ENCODE measurements at places on chromosomes 11 and 22.

- no peak for DNase-seq
Measured at GRCh38 chr11:120420572-120420971, 84.4 kb downstream of the ARHGEF12 start.

DNA sequence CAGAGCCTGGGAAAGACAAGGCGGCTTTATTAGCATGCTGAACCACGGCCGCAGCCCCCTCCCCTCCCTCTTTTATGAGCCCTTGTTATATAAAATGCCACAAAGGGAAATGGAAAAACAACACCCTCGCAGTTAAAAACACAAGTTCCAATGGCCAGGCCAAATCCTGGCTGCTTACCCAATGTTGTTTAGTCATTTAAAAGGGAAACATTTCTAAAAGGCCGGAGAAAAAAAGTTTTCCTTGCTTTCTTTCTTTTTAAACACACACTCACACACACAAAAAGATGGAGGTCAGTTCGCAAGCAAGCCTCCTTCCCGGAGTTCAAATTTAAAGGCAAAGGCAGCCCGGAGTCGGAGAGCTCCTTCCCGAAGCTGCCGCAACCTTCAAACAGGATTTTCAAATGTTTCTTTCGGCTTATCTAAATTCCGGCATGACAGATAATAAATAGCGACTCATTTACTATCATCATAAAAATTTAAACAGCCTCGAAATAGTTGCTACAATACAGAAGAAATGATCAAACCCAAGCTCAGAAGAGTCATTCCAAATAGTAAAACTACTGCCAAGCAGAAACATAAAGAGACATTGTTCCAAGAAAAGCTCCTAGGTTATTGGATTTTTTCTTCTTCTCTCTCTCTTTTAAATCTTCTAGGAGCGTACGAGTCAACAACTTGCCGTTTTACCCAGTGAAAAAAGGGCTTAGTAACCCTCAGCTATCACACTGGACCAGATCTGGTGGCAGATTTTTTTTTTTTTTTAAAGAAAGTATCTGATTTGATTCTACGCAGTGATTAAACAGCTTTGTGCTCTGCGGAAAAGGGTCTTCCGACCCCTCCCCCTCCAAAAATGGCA is 3.5 kb downstream of the PHF21B start:
- DNase-seq, result no peak

GRCh38 chr11:55826919-55827318 is at the start of gene OR5L2:
Gene OR5L2 (plus strand): TSS chr11:55827219. CDS start chr11:55827219, 0 bp downstream.
- DNase-seq, result no peak

DNA sequence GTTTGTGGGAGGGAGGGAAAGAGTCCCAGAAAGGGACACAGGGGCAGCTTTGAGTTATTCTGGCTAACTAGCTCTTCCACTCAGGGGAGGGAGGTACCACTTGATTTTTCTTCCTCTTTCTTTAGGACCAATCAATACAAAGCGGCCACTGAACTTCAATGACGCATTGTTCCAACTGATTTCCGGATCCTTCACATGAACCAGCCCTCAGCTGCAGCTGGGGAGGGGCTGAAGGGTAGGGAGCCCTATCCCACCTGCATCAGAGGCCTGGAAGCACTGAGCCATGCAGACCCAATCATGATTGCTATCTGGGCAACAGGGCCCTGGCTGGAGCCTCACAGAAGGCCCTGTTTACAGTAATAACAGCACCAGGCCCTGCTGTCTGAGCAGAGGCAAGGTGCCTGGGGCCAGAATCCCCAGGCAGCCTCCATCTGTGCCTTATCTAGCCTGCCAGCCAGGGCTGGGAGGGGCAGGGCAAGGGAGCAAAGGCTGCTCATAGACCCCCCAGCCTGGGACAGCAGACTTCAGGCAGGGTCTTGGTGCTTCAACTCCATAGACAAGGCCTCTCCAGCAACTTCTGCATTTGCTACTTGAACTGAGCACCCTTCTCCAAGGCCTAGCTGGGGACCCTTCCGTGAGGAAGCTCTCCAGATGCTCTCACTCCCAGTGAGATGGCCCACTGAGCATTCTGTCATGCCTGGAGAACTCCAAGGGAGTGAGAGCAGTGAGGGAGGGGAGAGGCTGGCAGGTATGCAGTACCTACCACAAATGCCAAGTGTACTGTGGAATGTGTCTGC is 22.5 kb downstream of the CLPB start:
- DNase-seq, result peak; percentile 13

- DNase-seq, result peak; percentile 26
Measured at GRCh38 chr11:126465573-126466188, 110.2 kb downstream of the ST3GAL4 start.

DNA sequence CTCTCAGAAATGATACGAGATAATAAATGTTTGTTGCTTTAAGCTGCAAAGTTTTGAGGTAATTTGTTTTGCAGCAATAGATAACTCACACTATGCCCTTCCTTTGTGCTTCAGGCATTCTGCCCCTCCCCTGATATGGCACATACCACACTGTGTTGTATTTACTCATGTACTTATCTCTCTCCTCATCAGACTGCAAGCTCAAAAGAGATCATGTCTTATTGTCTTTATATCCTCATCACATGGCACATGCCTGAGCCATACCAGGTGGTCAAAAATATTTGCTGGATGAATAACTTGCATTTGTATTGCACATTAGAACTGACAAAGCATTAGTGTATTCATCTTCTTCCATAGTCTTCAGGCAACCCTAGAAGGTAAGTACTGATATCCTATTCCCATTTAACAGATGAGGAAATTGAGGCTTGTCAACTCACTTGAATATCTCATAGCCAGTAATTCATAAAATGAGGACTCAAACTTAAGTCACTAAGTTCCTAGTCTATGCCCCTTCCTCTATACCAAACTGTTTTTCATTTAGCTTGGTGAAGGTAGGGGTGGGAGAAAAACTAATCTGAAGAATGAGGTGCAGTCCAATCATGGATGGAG is 83.9 kb upstream of the EED start:
- no peak for DNase-seq

DNA sequence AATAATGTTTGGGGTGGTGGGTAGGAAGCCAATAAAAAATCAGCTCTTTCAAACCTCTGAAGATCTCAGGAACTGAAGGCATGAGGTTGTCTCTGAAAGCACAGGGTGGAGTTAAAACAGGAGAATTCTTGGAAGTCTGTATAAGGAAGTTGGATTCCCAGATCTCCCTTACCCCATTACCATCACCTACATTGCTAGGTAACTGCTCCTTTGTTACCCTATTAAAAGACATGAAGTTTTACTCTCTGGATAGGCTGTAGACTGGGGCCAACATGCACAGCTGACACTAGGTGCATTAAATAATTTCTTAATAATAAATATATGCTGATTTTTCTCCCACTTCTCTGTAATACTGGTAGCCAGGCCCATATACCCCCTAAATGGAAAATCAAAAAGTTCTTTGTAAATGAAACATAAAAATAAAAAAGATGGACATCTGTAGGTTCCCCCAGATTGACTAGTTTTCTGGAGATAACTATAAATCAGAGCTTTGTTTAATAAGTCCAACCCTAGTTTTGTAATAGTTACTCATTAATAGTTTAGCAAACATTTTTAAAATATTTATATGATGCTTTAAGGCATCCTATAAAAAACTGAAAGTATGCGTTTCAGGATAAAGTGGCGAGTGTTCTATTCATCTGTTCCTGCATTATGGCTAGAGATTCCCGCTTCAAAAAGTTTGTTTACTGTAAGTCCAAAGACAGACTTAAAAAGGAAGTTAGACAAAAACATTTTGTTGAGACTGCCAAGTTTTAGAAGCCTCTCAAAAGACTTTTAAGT is 63.8 kb downstream of the KIF18A start:
- DNase-seq, result no peak

- DNase-seq, result no peak
Measured at GRCh38 chr22:28043266-28043665, 124.2 kb upstream of the PITPNB start.

DNA sequence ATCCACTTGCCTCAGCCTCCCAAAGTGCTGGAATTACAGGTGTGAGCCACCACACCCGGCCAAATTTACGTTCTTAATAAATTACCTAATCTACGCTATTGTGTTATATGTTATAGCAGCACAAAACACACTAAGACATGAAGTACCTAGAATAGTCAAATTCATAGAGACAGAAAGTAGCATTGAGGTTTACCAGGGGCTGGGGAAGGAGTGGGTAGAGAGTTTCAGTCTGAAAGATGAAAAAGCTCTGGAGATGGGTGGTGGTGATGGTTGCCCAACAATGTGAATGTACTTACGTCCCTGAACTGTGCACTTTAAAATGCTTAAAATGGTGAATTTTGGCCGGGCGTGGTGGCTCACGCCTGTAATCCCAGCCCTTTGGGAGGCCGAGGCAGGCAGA is 65.7 kb upstream of the NUP50 start:
- DNase-seq, result no peak

DNA sequence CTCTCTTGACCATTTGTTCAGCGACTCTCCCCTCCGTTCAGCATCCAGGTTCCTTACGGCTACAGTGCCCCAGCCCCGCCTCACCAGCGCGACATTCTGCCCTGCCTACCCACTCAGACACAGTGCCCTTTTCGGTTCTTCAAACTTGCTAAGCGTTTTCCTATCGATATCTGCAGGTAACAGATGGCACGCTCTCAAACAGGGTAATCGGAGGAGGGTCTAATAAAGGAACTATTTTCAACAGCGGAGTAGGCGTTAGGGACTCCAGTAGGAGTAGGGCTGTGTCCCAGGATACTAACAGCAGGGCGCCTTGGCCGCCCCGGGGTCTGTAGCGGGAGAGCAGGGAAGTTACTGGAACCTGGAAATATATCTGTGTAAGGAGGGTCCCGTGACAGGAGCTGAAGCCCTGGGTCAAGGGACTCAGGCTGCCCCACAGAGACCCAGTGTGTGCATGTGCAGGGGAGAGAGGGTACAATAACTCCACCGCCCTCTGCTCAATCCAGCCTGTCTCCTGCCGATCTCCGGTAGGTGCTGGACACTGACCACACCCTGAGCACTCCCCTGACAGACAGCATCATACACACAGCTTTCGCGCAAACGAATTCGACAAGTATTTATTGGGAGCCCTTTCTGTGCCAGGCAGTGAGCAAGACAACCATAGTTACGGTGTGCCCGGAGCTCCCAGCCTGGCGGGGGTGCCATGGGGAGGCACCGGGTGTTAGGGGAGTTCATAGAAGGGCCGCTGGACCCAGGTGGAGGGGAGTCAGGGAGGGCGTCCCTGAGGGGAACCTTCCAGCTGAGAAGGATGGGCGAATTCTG is 2.1 kb downstream of the KLHL35 start:
- no peak for DNase-seq

DNA sequence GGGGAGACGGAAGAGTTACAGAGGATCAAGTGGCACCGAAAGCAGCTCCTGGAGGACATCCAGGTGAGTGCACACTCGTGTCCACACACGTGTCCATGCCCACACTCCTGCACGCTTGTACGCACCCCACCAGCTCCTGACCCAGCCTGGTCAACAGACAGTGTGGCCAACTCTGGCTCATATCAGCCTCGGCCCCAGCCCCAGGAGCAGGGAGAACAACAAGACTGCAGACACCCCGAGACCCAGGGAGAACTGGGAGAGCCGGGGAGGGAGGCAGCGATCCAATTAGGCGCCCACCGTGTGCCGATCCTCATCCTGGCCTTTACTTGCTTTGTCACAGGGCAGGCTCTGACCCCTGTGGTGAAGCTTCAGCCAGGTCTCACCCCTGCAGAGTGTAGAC is 10.3 kb downstream of the CYTH4 start:
- DNase-seq, result no peak

- no peak for DNase-seq
Measured at GRCh38 chr22:48057116-48057835, 1294.8 kb downstream of the TBC1D22A start.

- DNase-seq, result no peak
Measured at GRCh38 chr11:81080476-81080875, 1639.6 kb upstream of the TENM4 start.

DNA sequence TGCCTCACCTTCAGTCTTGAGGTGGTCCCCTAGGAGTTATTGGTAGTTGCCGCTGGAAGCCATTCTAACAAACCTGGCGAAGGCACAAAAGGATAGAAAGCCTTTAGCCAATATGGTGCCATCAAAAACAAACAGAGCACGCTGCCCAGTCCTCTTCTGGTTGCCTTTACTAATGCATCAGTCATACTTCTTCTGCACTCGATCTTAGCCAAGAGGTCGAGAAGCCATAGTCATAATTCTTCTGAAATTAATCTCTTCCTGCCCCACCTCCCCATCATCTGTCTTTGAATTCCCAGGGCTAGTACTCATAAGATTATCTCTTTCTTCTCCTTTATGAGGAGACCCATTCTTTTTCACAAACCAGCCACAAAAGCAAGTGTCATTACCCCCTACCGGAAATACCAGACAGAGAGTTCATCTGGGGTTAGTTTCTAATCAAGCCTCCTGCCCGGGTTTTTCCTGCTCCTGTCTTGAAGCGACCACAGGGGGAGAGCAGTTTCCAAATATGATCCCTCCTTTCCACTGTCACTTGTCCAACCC is 21.4 kb upstream of the EHF start:
- DNase-seq, result no peak

- DNase-seq, result no peak
Measured at GRCh38 chr11:64608636-64609035, 17.6 kb downstream of the SLC22A12 start.

DNA sequence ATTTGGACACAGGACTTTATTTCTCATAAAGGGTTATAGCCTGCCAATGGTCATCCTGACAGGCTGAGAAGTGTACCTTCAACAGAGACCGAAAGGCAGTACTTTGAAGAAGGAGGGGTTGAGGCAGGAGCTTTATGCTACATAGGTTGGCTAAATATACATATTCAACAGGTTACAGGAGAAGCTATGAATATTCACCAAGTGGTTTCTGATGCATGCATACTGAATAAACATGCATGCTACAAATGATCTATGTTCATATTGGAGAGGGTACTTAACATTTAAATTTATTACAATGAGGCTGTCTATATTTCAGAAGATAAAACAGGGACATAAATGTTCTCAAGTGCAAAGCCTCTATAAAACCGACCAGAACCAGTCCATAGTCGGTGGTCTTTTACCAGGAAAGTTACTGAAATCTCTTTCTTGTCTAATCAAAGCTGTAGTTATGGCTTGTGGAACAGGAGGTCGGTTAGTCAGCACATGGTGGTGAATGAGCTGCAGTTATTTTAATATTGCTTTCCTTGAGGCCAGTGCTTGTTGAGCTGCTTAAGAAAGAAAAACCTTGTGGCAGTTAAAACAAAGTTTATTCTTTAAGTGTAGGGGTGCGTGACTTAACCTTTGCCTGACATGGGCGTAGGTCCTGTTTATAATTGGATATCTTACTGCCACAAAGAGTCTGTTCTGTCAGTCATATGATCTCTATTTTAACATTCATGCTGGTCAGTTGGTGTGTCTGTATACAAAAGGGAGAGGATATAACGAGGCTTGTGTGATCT is 19.5 kb downstream of the CNTF start:
- no peak for DNase-seq

Measured in stimulated activated naive CD8-positive, alpha-beta T cell treated with anti-CD3 and anti-CD28 coated beads, Interleukin-15, Interleukin-2, amounts not matched to agents 100 U/mL and 50 U/mL, for 24 hours (primary cell).